ENCODE measurements at places on chromosomes 6 and 20.

- no peak for DNase-seq
These were observed 92.4 kb upstream of the CD83 start for GRCh38 chr6:14025160-14025559.

DNA sequence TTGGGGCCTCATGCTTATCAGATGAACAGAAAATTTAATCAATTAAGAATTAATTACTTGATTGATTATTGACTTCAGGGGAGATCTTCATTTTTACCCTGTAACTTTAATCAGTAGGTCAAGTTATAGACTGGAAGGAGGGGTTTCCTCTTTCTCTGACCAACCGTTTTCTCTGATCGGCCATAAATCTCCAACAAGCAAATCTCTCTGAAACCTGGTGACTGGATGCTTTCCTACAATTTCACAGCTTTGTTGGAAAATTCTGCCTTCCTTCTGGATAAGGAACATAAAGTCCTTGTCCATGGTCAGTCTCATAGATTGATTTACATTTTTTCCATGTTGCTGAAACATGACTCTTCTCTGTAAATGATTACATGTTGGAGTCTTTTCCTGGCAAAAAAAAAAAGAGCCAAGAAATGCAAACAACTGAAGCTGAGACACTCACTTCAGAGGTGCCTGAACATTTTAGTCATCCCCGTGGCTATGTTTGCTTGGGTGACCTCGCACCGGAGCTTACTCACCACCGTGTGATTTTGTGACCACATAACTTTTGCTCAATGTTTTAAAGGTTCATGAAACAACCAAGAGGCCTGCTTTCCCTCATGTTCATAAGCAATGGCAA is 31.0 kb downstream of the IRF4 start:
- DNase-seq, result peak; percentile 95

- peak; percentile 19 for DNase-seq
These were observed 13.5 kb upstream of the PDE10A start for GRCh38 chr6:165676435-165677068.

GRCh38 chr20:38870733-38871559 is 55.3 kb upstream of the FAM83D start:
- DNase-seq, result no peak

DNA sequence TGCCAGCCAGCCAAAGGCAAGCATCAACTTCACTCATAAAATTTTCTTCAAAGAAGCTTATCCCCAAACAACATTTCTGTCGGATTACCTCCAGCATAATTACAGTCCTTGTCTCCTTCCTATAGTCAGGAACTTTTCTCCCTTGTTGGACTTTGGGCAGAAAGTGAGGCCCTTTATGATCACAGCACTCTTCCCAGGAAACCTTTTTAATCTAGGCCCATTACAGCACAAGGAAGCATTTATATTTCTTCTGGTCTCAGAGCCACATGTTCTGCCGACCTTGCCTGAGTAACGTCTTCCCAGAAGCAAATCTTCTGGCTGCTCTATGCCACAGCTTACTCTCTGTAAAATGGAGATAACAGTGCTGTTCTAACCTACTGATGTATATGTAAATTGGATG is 437.2 kb upstream of the SLC35B3 start:
- no peak for DNase-seq

DNA sequence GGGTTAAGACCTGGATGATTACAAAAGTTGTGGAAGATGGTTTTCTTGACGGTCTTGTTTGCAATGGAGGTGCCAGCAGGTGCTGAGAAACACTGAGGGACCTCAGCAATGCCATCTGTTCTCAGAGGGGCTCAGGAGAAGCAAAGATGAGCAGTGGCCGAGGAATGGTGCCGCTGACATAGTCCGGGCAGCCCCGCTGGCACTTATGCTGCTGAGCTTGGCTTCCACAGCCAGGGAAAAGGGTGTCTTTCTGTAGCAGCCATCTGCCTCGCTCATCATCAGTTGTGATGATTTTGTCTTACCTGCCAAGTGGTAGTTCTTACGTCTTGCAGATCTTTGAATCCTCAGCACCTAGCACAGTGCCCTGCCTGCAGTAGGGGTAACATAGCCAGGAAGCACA is 55.7 kb downstream of the PPP1R14C start:
- DNase-seq, result no peak
